ENCODE measurements at places on chromosomes 11 and 22.
A peak's percentile ranks its signal among the peaks of the same experiment; 100 is the strongest.

- DNase-seq = no peak
These were observed 36.9 kb downstream of the CHRDL2 start for GRCh38 chr11:74694136-74694930.

GRCh38 chr11:20353829-20354434 is 9.6 kb upstream of the HTATIP2 start:
- peak; percentile 33 for DNase-seq

GRCh38 chr11:117554601-117555333 is 227.1 kb downstream of the CEP164 start:
- DNase-seq = no peak

- DNase-seq = no peak
These were observed 16.7 kb downstream of the STARD10 start for GRCh38 chr11:72776844-72777754.

DNA sequence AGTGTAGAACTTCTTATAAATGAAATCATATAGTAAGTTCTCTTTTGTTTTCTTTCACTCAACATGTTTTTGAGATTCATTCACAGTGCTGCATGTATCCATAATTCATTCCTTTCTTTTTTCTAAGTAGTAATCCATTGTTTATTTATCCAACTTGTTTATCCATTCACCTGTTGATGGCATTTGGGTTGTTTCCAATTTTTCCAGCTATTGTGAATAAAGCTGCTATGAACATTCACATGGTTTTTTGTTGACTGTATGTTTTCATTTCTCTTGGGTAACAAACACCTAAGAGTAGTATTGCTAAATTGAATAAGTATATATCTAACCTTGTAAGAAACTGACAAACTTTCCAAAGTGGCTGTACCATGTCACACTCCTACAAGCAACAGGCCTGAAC is 23.5 kb downstream of the MRTFA start:
- DNase-seq = no peak

DNA sequence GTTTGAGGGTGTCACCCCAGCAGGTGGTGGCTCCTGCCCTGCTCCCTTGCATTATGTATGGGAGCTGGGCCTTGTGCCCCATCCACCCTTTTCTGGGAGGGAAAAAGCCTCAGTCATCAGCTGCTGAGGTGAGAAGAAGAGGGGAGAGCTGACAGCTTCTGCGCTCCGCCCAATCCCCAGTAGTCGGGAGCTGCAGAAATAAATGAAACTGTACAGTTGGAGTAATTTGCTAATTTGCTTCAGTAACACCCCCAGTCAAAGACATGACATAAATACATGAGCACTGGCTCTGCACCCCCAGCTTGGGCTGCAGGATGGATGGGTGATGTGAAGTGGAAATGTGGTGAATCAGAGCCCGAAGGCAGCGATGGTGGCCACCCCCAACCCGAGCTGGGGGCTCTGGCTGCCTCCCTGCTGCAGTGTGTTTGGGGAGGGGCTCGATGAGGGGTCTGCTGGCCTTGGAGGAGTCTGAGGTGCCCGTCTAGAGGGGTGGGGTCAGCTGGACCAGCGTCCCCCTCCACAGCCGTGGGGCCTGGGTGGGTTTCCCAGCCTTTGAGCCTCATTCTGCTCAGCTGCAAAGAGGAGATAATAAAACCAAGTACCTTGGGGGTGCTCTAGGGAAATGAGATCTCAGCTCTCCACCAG is 59.2 kb downstream of the MPPED1 start:
- DNase-seq = no peak

DNA sequence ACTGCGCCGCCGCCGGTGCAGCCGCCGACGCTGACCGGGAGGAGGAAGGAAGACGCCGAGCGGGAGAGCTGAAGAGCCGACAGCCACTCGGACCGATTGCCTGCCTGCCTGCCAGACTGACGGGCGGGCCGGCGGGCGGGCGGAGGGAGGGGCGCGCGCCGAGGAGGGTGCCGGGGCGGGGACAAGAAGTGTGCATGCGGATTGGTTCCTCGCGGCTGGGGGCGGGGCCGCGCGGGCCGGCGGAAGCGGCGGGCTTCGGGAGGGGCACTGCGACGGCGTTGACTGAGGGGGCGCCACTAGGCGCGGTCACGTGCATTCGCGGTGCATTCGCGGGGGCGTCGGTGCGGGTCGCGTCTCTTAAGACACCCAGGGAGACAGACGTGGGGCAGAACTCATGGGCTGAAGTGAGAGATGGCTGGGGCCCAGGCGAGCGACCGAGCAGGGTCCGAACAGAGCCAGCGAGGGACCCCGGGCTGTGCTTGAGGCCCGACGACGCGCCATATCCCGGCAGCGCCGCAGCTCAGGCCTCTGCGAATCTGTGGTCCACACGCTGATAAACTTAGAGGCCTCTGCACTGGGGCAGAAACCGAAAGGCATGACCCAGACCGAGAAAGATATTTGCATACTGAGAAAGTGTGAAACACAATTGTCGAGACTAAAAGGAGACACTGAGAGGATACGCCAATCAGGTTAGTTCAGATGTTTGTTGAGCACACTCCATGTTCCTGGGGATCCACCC is at the start of gene MAPK1:
TSS of gene MAPK1 (minus strand) at position 118 of the 739 bp plus-strand sequence. CDS start 205 bp downstream, outside the sequence.
- peak; percentile 95 for DNase-seq

DNA sequence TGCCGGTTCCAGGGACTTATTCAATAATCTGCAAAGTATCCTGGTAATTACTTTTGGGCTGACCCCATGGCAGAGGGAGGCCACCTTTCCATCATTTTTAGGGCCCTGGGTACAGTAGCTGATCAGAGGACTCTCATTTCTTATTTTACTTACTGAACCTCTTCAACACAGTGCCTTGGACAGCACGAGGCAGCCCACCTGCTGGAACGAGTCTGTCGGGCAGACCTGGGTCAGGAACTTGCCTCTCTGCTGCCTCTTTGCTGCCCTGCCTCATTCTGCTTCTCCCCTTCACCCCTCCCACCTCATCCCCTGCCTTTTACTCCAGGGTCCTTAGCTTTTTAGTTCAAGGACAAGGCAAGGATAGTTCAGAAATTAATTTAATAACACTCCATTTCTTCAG is 204.5 kb downstream of the CSNK2A3 start:
- DNase-seq = no peak

GRCh38 chr11:33866936-33867335 is 24.9 kb downstream of the LMO2 start:
- no peak for DNase-seq

- peak; percentile 73 for DNase-seq
These were observed at the start of gene LPXN for GRCh38 chr11:58575377-58576020. Gene LPXN (minus strand): TSS chr11:58575856. CDS start chr11:58575772, 84 bp downstream.

- DNase-seq = no peak
These were observed 99.0 kb upstream of the NNMT start for GRCh38 chr11:114196997-114197703.

DNA sequence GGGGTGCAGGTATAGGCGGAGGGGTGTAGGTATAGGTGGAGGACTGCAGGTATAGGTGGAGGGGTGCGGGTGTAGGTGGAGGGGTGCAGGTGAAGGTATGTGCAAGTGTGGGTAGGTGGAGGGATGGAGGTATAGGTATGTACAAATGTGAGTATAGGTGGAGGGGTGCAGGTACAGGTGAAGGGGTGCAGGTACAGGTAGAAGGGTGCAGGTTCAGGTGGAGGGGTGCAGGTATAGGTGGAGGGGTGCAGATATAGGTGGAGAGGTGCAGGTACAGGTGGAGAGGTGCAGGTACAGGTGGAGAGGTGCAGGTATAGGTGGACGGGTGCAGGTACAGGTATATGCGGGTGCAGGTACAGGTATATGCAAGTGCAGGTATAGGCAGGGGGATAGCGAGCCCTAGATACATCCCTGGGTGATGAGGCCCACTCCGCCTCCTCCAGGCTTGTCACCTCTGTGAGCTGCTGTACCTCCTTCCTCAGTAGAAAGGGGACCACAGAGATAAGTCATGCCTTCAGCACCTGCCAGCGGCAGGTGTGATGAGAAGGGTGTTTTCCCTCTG is 17.2 kb downstream of the LINC01488 start:
- DNase-seq = no peak

- no peak for DNase-seq
These were observed 64.2 kb downstream of the NFAM1 start for GRCh38 chr22:42367980-42368378.

- no peak for DNase-seq
These were observed 444.3 kb downstream of the TBC1D22A start for GRCh38 chr22:47206666-47207218.

GRCh38 chr11:94513091-94513490 is 830 bp downstream of the C11orf97 start:
- DNase-seq = no peak

- no peak for DNase-seq
These were observed 130.7 kb downstream of the SNX19 start for GRCh38 chr11:130785380-130786116.

GRCh38 chr11:11504071-11504470 is 117.7 kb downstream of the GALNT18 start:
- DNase-seq = no peak

GRCh38 chr22:23790819-23791737 is 4.3 kb downstream of the SMARCB1 start:
- DNase-seq = no peak

DNA sequence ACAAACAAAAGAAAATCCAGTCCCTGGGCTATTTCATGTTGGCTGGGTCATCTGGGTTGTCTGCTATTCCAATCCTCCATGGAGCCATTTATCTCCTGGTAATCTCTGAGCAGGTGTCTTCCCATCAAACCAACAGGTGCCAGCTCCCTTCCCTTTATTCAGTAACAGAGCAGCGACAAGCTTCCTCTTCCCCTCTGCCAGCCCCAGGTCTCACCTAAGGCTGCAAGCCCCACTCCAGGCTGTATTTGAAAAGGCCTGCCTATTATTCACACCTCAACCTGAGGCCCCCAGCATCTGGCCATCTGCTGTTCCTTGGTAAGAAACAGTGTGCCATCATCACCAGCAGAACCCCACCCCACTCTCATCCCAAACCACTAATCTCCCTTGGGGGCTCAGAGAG is 436.2 kb downstream of the BUD13 start:
- no peak for DNase-seq

GRCh38 chr11:17906436-17906835 is 106.4 kb downstream of the SERGEF start:
- DNase-seq = no peak

DNA sequence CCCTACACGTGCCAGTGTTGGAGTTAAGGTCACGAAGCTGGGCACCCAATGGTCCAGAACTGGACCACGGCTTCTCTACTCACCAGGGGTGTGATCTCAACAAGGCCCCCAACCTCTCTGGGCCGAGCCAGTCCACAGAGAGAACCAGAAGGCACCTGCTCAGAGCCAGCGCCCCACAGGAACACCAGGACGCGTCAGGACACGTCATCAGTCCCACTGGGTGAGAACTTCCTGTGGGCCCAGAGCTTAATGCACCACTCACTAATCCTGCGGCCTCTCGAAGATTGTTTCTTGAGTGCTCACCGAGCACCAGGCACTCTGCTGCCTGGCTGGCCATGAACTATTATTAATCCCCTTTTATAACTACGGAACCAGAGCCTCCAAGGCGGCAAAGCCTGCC is 10.1 kb downstream of the PHF21B start:
- DNase-seq = no peak

GRCh38 chr11:70577258-70577603 is 178.9 kb downstream of the CTTN start:
- DNase-seq = no peak

- no peak for DNase-seq
These were observed 96.9 kb downstream of the SLC1A2 start for GRCh38 chr11:35322318-35322979.
